ENCODE measurements at places on chromosomes 7 and 10.
A peak's percentile ranks its signal among the peaks of the same experiment; 100 is the strongest.

DNA sequence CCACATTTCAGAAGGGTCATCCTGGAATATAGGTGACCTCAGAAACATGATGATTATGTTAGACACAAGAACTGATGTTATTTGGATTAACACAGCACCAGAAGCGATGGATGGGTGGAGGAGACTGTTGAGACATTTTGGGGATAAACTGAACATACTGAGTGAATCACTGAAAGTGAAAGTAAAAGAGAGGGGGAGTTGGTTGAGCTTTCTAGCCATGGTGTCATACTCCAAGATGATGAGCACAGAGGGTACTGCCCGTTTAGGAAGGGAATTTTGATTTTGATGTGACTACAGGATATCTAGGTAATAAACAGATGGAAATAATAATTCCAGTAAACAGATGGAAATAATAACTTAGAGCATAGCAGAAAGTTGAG is 248.0 kb upstream of the NPY start:
- no peak for DNase-seq

DNA sequence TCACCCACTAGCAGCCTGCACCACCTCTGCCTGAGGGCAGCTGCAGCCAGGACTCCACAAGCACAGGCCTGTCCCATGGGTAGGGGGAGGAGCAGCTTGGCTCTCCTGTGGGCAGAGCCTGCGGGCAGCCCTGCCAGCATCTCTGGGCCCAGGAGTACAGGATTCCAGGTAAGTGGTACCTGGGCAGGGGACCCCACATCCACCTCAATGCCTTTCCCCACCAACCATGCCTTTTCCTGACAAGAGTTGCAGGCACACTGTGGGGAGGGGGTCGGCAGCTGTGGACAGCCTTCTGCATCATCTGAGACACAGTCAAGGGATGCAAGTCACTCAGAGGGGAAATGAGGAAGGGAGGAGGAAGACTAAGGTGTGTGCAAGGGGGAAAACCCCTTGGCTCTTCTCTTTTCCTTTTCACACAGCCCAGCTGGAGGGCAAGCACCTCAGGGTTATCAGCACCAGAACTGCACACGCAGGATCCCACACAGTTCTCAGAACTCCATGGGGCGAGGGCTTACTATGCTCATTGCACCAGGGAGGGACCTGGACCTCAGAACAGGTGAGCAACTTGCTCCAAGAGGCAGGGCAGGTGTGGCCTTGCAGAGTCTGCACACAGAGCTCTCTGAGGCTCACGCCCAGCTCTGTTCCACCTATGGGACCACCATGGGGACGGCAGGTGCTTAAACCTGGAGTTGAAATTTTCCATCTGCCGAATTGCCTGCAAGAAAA is 16.5 kb upstream of the ANTXRL start:
- peak; percentile 16 for DNase-seq

DNA sequence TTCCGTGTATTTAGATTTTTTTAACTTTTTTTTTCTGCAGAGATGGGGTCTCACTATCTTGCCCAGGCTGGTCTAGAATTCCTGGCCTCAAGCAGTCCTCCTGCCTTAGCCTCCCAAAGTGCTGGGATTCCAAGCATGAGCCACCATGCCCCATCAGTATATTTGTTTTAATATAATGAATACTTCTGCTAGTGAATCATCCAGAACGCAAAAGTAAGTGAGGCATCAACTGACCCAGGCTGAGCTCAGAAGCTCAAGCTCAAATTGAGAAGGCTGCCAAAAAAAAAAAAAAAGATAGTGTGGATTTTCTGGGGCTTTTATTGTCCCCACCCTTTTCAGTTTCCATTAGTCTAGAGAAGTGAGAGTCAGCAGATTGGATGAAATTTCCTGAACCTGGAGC is 39.0 kb upstream of the TECTB start:
- no peak for DNase-seq

DNA sequence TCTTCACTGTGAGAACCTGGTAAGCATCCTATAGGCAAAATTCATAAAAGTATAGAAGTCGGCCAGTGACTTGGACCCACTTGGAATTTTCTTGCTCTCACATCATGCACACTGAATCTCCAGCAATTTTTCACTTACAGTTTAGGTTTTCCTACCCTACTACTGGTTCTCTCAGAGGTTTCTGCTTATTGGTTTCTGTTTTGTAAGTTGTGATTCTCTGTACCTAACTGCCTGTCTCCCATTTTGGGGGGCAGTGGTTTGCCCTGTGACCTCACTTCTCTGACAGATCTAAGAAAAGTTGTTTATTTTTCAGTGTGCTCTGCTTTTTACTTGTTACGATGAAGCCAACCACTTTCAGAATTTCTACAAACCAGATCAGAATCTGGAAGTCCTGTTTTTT is 158.1 kb downstream of the CFTR start:
- DNase-seq = no peak

DNA sequence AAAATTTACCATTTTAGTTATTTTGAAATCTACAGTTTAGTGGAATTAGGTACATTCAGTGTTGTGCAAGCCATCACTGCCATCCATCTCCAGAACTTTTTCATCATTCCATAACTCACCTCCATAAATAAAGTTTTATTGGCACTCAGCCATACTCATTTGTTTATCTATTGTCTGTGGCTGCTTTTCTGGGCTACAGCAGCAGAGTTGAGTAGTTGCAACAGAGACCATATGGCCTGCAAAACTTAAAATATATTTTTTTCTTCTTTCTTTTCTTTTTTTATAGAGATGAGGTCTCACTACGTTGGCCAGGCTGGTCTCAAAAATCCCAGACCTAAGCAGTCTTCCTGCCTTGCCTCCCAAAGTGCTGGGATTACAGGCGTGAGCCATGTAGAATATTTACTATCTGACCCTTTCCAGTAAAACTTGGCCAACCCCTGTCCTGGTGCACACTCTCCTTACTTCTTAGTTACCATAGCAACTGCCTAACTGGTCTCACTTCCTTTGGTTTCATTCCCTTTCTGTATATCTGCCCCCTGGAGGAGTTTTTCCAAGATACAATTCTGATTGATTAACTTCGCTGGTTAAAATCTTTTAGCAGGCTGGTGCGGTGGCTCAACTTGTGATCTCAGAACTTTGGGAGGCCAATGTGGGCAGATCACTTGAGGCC is 133.2 kb downstream of the CUX1 start:
- DNase-seq = no peak

DNA sequence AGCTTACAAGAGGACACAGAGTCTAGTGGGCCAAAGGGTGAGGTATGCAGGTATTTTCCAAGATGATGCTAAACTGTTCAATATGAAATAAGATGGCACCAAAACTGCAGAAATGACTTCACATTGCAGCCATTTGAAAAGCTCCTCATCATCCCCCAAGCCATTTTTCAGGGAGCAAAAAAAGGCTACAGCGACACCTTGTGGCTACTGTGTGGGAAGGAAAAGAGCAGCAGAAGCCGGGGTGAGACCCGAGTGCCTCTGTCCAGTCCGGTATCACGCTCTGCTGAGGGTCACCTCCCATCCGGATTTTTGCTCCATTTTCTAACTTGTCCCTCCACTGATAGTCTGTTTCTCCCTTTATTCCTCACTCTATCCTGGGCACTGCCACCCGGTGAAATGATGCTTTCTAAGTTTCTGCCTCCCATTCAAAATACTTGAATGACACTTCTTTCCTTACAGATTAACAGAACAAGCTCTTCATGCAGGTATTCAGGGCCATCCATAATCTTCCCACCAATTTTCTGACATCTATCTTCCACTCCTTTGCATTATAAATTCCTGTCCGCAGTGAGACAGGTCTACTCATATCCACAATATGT is 220.2 kb downstream of the DGKI start:
- peak; percentile 56 for DNase-seq

DNA sequence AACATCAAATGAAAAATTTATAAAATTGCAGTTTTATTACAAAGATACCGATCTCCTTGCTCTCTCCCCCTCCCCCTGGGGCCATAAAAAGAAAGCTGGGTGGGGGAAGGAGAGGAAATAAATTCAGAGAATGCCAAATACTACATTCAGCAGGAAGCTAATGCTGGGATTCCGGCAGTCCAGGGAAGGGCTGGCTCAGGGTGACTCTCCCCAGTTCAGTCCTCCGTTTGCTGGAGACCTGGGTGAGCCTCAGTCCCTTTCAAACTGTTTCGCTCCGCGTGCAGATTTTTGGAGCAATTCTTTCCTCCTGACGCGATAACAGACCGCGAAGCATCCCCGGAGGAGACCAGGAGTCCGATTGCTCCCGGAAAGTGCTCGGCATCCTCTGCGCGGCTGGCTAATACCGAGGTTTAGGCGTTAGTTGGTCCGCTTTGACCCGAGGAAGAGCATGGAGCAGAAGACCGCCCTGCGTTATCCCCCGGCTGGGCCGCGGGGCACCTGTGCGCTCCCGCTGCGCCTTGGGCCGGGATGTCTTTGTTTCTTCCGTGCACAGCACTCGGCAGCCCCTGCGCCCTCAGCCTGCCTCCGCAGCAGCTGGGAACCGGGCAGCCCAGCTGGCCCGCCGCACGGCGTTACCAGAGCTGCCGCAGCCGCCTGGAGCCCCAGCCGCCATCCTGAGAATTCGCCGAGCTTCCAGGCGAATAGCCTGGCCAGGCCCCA is 3.9 kb upstream of the HOXA2 start:
- DNase-seq = no peak

DNA sequence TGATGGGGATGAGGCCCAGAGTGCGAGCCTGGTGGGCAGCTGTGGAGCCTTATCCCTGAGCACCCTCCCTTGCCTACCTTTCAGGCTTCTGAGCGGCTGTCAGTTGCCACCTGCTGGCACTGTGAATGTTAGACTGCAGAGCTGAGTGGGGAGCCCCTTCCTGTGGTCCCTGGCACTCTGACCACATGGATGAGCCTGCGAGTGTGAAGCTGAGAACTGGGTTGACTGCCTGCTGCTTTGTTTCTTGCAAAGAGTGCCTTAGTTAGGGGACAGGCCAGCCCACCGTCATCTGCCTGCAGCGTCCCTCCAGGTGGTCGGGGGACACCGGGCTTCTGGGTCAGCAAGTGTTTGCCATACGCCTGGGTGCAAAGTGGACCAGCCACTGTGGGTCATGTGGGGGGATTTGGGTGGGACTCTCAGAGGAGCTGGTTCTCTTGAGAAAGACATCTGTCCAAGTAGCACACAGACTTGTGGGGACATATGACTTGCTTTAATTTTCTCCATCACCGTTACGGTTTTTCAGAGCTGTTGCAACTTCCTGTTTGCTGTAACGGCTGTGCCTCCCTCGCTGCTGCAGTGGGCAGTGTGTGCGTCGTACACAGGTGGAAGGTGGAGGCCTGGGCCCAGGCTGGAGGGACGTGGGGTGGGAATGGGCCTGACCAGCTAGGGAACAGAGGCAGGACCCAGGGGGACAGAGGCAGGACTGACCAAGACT is 13.7 kb downstream of the INPP5A start:
- peak; percentile 58 for DNase-seq

GRCh38 chr7:51009716-51010496 is 227.2 kb upstream of the GRB10 start:
- no peak for DNase-seq

DNA sequence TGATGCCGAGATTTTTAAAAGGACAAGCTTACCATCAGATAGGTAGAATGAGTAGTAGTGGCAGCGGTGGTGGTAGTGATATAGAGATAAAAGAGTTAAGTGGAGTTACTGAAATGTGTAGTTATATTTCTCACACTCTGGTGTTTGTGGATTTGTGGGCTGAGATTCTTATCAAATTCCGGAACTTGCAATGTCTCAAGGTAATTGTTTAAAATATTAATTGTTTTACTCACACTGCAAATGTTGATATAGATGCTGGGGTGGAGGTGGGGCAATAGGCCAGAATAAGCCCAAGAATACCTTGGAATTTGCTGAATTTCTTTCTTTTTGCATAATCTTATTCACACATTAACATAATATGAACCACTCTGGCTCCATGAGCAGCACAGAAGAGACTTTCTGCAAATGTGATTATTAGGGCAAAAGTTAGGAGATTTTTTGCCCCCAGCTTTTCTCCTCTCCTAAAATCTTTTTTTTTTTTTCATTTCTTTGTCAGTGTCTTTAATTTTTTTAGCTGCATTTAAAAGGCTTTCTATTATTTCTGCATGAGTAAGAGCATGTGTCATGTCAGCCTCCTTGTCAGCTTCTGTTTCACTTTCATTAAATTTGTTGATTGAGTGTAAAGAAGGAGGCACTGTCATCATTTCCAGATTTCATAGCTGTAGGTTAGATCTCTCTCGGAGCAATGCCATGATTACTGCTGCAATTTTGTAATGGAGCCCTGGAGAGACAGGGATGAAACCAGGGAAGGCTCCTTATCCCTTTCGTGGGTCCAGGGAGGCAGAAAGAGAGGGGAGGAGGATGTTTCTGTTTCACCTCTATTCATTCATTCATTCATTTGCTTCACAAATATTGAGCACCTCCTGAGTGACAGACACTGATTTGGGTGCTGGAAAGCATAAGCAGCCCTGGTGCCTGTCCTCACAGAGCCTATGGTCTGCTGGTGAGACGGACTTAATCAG is 13.1 kb upstream of the SGMS1 start:
- DNase-seq = peak; percentile 44

DNA sequence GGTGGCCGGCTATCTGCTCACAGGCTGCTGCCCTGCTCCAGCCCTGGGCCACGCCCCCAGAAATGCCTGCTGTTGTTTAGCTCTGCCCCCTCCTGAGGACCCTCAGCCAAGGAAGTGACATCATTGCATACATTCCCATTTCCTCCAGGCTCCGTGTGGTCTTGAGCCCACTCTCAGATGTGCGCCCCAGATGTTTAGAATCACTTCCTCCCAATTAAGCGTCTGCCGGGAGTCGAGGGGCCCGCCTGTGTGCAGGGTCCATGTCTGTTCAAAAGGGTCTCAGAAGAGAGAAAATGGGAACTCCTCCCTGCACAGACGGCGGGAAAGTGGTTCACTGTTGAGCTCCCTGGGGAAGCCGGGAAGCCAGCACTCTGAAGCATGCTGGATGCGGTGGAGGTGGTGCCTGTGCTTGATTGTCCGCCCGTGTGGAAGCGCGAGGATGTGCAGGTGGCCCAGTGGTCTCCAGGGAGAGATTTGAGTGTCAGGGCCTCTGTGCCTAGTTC is 116.9 kb upstream of the PPIF start:
- DNase-seq = no peak

- DNase-seq = no peak
These were observed 111.2 kb downstream of the PON1 start for GRCh38 chr7:95213148-95213547.

DNA sequence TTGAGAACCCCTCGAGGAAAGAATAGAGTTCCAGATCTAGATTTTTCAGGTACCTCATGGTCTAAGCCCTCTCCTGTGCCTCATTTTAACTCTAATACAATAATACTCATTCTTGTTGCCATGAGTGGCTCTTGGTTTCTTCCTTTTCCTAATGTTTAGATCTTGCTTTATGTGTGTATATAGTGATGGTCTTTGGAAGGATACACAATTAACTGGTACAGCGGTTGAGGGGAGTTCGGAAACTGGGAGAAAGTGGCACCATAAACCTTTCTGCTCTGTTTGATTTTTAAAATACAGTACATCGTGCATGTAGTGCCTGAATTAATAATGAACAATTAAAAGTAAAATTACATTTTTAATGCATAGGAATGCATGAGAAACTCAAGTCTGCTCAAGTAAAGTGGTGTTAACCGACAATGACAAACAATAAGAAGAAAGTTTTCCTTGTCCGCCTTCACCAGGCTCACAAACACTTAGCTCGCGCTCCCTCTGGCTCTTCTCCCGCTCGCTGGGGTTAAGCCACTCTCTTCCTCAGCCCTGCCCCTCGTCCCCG is 386 bp upstream of the EIF4EBP2 start:
- no peak for DNase-seq

GRCh38 chr10:70558295-70558694 is 44.2 kb downstream of the PRF1 start:
- DNase-seq = no peak

Data from activated CD4-positive, alpha-beta memory T cell treated with anti-CD3 and anti-CD28 coated beads for 36 hours (primary cell).